ENCODE measurements at places on chromosomes 16 and 17.

DNA sequence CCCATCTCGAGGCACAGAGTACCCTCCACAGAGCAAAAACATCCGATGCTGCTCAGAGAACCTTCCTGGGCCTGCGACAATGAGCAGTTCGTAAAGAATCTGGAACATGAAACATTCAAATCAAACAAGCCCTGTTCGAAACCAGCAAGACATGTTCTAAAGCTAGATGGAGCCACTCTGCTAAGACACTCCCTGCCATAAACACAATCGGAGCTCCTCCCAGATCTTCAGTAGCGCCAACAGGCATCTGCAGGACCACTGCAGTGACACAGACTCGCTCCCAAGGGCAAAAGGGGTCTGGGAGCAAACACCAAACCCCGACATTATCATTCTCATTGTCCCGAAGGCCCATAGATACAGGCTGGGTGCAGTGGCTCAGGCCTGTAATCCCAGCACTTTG lies 108.7 kb downstream of the ZFHX3 start:
- DNase-seq, result peak; percentile 36

DNA sequence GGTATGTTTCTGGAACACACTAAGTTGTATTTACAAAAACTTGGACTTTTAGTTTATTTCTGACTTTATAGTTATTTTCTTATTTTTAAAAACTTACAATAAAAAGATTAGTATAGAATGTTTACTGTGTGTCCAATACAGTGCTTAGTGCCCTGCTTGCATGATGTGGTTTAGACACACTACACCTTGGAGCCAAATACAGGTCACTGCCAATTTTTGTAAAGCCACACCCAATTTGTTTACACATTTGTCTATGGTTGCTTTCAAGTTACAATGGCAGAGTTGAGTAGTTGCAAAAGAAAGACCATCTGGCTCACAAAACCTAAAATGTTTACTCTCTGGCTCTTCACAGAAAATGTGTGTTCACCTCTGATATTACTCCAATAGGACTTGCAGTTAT lies 807.1 kb downstream of the KCNJ2 start:
- DNase-seq, result no peak

DNA sequence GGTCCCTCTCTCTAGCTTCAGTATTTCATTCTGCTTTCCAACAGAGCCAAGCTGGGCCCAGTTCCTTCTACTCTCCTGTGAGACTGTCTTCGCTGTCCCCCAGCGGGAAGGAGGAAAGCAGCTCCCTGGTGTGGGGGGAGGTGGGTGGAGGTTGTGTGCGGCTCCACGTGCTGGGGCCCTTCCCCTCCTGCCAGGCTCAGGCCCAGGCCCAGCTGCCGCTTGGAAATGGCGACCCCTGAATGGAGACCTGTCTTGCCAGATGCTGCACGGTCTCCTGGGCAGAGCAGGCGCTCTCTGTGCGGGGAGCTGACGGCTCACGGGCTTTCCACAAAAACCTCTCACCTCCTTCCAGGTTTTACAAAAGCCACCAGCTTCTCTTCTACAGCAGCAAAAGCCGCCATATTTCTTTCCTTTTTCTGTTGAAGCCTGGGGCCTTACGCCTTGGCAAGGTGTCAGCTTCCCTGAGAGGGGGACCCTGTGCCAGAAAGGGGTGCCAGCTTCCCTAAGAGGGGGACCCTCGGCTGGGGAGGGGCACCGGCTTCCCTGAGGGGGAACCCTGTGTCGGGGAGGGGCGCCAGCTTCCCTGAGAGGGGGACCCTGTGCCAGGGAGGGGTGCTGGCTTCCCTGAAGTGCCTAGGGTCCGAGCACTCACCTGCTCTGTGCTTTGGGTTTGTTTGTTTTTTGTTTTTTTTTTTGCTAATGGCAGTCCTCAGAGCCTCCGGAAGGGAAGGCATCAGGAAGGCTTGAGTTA lies 47.5 kb downstream of the ZNF778 start:
- no peak for DNase-seq

DNA sequence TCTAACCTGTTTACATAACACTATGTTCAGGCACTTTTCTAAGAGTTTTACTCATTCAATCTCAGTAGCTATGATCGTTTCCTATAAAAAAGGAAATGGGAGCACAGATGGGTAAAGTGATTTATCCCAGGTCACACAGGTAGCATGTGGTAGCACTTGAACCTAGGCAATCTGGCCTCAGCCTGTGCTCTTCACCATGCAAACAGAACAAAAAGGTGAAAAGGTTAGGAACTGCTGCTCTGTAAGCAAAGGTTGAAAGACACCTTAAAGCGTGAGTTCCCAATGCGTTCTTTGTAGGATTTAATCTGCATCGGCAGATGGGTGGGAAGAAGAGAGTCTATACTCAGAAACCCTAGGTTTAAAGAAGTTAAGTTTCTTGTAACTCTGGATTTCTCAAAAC lies 14.9 kb upstream of the KLHL11 start:
- no peak for DNase-seq

DNA sequence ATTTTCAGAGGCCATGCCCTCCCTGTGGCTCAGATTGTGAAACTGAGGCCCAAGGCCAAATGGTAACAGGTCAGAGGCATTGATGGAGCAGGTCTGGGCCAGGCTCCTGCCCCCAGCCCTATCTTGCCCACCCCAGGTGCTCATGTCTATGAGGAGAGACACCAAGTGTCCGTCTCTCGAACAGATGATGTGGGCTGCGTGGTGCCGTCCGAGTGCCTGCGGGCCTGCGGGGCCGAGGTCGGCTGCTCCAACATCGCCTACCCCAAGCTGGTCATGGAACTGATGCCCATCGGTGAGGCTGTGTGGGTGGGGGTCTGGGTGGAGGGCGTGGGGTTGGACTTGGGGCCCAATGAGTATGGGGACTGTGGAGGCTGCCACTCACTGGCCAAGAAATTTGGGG lies 8.7 kb upstream of the FAM83G start:
- no peak for DNase-seq

DNA sequence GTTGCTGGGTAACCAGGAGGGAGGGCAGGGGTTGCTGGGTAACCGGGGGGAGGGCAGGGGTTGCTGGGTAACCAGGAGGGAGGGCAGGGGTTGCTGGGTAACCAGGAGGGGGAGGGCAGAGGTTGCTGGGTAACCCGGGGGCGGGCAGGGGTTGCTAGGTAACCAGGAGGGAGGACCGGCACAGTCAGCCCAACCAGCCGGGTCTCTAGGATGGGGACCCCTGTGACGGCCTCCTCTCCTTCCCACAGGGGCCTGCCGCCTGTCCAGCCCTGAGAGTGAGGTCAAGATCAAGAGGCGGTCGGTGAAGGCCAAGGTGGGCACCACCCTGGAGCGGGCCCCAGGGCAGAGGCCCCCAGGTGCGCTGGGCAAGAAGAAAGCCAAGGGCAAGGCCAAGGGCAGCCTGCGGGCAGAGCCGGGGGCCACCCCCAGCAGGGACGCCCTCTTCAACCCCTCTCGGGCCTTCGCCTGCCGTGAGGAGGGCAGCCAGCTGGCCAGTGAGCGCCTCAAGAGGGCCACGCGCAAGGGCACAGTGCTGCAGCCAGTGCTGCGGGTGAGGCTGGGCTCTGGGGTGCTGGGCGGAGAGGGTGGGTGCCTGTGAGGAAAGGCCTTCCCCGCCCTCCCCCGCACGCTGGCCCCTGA lies 54.6 kb downstream of the ACTG1 start:
- DNase-seq, result no peak

DNA sequence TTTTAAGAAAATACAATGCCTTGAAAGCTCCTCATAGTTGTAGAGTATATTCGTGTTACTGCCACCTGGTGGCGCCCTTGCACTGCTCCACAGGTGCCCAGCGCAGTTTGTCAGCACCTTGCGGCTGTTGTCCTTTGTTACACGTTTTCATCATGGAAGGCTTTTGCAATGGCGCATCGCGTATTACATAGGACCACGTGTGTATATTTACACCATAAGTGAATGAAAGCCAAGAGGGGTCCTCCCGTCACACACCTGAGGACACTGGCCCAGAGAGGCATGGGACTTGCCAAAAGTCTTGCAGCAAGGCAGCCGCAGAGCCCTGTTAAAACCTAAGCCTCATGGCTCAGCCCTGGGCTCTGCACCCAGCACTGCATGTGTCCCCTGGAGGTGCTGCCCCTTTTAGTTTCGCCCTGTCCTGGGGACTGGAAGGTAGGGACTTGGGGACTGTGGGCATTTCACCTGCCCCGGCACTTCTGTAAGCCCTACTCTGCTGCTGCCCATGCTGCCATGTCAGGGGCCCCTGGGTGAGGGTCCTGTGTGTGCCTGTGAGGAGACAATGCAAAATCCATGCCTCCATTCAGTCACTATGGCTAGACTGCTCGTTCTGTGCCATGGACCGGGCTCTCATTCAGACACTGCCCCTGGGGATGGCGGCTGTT lies 24.3 kb downstream of the POLR3E start:
- DNase-seq, result peak; percentile 85

DNA sequence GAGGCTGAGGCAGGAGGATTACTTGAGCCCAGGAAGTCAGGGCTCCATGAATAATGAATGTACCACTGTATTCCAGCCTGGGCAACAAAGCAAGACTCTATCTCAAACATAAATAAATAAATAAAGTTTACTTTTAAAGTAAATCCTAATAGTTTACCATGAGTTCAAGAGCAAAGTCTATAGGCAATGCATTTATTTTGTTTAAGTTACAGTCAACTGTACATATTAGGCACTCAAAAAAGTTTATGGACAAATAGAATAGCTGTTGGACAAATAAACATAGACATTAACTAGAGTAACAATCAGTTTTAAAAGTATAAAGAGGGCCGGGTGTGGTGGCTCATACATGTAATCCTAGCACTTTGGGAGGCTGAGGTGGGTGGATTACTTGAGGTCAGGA lies 3.7 kb upstream of the AARSD1 start:
- no peak for DNase-seq

DNA sequence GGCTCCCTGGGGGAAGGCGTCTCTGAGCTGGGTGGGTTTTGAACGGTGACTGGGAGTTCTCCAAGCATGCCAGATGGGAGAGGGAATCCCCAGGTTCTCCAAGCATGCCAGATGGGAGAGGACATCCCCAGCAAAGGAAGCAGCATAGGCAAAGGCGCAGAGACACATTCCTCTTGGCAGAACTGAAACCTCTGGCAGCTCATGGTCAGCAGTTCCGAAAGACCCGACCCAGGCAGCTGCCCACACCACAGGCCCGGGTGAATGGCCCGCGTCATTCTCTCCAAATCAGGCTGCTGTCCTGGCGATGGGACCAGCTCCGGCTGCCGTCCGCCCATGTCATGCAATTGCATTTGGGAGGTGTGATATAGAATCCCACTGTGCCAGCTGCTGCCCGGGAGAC lies 8.0 kb downstream of the ZNF469 start:
- DNase-seq, result no peak

GRCh38 chr17:31750578-31750977 lies 108.5 kb downstream of the COPRS start:
- no peak for DNase-seq
